Activated T-helper 9 cell treated with anti-CD3 and anti-CD28 coated beads, Interleukin-2, amount 50 U/mL, for 16 hours (primary cell): ENCODE measurements at places on chromosomes 1 and 21.

GRCh38 chr1:168792592-168793125, 63.7 kb upstream of the DPT start:
- DNase-seq, result no peak

DNA sequence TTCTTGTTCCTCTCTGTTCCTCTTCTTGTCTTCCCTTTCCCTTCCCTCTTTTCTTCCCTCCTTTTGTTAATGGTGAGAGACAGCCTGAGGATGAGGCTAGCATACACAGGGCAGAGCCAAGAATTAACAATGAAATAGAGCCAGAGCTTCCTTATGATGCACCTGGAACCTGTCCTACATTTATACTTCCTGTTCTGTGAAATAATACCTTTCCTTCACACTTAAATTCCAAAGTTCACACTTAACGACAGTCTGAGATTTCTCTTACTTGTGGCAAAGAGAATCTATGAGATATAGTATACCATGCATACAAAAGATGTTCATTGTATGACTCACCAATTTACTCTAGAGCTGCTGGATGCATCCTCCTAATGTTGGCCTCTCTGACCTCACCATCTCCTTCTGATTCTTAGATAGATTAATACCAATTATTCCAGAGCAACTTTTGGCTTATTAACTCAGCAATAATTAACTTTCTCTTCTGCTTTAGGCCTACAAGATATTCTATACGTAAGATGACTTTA, 30.8 kb upstream of the TSNAX start:
- no peak for DNase-seq

DNA sequence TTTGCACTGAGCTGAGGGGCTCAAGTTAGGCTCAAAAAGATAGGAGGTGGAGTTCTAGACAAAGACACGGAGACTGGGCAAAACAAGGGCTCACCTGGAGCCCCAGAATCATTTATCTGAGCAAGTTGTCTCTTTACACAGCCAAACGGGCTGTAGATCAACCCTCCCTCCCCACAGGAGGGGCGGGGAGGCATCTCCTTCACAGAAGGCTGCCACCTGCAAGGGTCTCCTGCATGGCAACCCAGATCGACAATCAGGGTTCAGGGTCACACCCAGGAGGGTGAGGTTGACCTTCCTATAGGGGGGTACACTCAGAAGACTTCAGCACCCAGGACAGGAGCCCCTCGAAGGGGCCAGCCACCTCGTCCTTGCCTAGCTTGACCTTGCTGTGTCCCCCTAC, 84.0 kb downstream of the CD247 start:
- DNase-seq, result no peak

- no peak for DNase-seq
Observed at GRCh38 chr1:154352581-154353459, 27.5 kb downstream of the ATP8B2 start.

DNA sequence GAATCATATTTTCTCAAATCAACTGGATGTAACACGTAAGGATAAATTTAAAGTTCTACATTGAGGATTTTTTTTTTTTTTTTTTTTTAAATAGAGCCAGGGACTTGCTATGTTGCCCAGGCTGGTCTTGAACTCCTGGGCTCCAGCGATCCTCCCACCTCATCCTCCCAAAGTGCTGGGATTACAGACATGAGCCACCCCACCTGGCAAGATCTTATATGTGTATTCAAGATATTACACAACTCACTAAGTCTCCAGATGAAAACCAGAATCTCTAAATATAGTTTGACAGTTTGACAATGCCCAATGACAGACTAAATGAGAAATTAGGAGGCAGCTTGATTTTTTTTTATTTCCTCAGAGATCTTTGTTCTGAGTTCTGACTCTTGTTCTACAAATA, 6.8 kb downstream of the YY1AP1 start:
- no peak for DNase-seq

- DNase-seq, result no peak
Observed at GRCh38 chr1:3270403-3271245, 183.8 kb upstream of the ARHGEF16 start.

GRCh38 chr21:36076878-36077655, 7.2 kb downstream of the CBR1 start:
- DNase-seq, result no peak
